ENCODE measurements at places on chromosomes 5 and 9. TPM values are rescaled to one million over a fixed set of nuclear protein-coding genes. Genes with fewer than 3 reads are reported as not detected.

The ROR2 gene
- total RNA-seq = under 0.01 TPM

The VPS13A gene
- total RNA-seq = 15.9 TPM

DNA sequence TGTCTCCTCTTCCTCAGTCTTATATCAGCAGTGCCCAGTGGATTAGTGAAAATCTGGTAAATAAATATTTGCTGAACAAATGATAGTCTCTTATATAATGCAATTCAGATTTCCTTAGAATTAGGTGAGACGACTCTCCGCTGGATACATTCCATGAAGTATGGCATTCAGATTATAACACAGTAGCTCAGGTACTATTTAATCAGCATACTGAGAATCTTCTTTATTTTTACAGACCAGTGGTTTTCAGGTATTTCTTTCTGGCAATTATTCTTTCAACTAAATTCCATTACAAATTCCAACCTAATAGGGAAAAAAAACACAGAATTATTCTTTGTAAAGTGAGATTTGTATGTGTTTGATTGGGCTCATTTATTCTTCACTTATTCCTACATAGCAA, 435.5 kb downstream of the TAF11L14 start:
- DNase-seq = no peak

The GRXCR2 gene
- total RNA-seq = not detected

GRCh38 chr5:74035521-74035937, 409.5 kb downstream of the ARHGEF28 start:
- peak; percentile 14 for DNase-seq

GRCh38 chr5:73008831-73009230, 53.0 kb downstream of the FCHO2 start:
- DNase-seq = no peak

- DNase-seq = no peak
Observed at GRCh38 chr5:80216096-80216495, 39.8 kb downstream of the SERINC5 start.

- DNase-seq = peak; percentile 10
Observed at GRCh38 chr5:176446884-176447590, 1.1 kb upstream of the FAF2 start.

- DNase-seq = no peak
Observed at GRCh38 chr9:126365780-126366179, 39.2 kb downstream of the MVB12B start.

- no peak for DNase-seq
Observed at GRCh38 chr5:173047838-173048105, 8.4 kb upstream of the CREBRF start.

The IFNK gene
- not detected for total RNA-seq

DNA sequence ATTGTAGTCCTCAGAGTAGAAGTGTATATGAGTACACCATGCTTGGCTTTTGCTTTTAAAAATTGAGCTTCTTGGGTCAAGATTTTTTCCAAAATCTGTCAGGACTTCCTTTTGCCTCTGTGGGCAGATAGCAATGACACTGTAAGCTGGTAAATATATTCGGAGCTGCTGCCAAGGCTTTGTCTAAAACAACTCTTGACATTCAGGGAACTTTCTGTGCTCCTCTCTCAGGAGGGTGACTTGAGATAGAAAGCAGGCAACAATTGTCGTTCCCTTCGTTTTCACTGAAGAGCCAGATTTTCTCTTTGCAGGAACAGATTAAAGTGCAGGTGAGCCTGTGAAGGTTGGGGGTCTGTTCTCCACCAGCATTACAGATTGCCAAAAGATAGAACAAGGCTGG, 230.5 kb downstream of the MAST4 start:
- no peak for DNase-seq

The NUTM2G gene
- not detected for total RNA-seq

The ZFP2 gene
- total RNA-seq = 0.79 TPM

DNA sequence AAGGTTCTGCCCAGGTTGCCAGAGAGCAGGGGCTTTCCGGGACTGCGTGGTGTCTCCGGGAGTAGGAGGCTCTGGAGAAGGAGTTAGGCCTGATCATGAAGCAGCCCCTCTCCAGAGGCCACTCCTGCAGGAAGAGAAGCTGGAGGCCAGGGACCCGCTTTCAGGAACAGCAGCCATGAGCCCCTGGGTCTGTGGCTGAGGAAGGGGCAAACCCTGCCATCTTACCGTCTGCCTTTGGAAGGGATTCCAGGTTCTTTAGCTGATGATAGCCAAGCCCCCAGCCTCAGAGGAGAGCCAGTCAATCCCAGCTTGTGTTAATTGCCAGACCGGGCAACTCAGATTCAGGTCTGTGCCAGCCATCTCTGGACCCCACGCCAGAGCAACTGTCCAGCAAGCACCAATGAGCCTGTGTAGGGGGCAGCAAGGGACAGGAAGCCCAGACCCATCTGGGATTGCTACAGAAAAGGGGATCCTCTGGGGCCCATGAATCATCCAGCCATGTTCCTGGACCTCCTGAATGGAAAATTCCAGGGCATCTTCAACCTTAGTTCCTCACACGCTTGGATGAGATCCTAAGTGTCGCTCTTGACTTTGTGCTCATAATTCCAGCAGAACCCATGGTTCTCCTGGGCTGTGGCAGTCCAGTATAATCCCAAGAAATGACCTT, 42.7 kb upstream of the MVB12B start:
- no peak for DNase-seq

- no peak for DNase-seq
Observed at GRCh38 chr9:19759066-19759465, 29.8 kb downstream of the SLC24A2 start.

DNA sequence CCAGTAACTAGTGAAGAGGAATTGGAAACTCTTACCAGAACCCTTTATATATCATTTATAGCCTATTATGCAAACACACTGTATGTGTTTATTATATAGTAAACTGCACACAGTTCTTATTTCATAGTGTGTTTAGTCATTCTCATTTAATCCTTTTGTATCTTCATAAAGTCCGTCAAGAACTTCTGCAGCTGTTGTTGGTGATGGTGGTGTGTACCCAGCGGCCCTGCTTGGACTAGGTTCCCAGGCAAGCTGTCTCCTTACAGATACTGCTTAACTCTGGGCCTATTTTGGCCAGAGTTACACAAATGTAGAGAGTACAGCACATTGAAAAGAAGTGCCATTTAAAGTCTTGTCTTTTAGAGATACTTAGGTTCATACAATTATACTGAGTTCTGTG, 231.9 kb downstream of the NDUFS4 start:
- no peak for DNase-seq

DNA sequence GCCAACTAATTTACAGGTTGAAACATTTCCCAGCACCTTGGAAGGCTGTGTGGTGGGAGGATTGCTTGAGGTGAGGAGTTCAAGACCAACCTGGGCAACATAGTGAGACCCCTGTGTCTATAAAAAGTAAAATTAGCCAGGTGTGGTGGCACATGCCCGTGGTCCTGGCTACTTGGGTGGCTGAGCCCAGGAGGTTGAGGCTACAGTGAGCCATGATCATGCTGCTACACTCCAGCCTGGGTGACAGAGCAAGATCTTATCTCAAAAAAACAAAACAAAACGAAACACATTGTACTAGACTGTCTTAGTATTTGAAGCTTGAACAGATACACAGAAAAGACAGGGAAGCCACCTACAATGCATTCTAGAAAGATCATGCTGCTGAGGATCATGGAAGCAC, 2.8 kb upstream of the HSDL2 start:
- no peak for DNase-seq

The ARHGEF37 gene
- total RNA-seq = 16.1 TPM

GRCh38 chr9:136058084-136058483, 37.0 kb downstream of the NACC2 start:
- DNase-seq = no peak

All from lung microvascular endothelial cell (primary cell).